Caki2 (cell line): ENCODE measurements at places on chromosomes 7 and 10. TPM values are rescaled to one million over a fixed set of nuclear protein-coding genes. Genes with fewer than 3 reads are reported as not detected.

GRCh38 chr10:128125416-128125943 lies 743 bp downstream of the MKI67 start:
- no peak for DNase-seq

GRCh38 chr7:131517218-131517923 lies 39.1 kb downstream of the PODXL start:
- no peak for DNase-seq

DNA sequence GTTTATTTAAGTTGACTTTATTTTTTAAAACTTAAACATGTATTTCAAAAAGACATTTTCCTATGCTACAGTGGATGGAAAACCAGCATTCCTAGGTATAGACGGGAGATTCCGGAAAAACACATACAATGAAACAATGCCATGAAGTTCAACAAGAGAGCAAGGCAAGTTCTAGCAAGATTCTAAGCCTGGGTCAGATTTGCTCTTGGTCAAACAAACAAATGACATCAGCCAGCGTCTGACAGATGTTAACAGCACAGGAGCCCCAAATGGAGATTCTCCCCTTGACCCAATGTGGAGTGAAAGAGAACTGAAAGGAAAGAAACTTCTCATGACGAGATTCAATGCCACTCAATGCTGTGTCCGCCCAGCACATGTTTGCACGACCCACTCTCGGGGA lies 149.9 kb downstream of the NEURL1 start:
- DNase-seq, result no peak

Gene CD36
- not detected in 2 replicates for total RNA-seq
